ENCODE measurements at places on chromosomes 2 and 18.

DNA sequence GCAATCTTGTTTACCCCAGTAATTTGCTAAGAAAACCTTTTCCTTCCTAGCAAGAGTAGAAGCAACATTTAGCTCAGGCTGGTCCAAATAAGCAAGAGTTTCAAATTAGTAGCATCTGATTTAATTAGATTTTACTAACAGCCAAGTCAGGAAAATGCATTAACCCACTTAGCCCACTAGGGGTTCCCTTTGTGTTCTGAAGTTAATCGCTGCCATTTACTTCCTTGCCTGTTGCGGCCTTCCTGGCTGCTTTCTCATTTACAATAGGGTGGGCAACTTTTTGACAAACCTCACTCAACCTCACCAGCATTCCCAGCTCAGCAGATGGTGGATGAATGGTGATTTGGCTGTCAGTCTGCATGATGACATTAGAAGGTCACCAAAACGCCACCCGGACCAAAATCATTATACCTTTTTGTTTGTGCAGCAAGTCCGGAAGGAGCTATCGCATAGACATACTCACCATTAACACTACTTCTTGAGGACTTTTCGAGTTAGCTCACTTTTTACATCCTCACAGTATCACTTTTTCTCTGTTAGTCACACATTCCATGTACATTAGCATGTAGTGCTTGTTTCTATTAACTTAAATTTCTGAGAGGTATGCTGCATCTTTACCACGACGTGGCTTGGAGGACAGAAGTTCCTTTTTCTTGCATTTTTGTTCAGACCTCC lies 101.5 kb upstream of the SETBP1 start:
- DNase-seq: no peak

- no peak for DNase-seq
These were observed 128.5 kb downstream of the MEIS1 start for GRCh38 chr2:66563473-66563872.

GRCh38 chr2:231627384-231628120 lies 34.9 kb downstream of the TEX44 start:
- no peak for DNase-seq

DNA sequence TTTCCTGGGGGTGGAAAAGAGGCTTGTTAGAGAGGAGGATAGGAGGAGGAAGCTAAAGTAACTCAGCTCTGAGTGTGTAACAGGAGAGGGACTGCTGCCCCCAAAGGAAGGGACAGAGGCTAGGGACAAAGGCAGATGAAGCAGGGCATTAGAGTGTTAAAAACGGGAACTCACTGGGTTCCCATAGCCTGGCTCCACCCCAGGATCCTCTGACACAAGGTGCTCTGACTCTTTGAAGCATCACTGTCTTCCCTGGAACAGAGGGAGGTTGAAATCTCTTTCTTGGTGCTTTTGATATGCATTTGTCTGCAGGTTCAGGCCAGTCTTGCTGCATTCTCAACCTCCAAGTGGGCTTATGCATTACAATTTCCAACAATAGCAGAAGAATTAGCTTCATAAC lies 22.9 kb downstream of the IL36A start:
- no peak for DNase-seq

DNA sequence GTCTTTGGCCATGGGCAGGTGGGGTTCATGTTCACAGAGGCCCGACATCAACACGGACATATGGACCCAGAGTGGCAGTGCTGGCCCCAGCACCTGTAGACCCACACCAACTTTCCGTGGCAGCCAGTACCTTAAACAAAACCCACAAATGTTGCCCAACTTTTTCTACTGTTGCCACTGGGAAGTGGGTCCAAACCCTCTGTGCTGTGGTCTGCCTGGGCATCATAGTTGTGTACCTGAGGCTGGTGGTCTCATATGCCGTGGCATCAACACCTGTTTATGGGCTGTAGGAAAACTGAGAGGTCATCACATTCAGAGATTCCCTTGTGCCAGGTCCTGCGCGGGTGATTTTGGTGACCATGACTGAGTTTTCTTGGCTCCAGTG lies 79.9 kb downstream of the SH3RF3 start:
- DNase-seq: no peak

- DNase-seq: no peak
These were observed 606 bp downstream of the AGBL5 start for GRCh38 chr2:27051902-27052645.

- DNase-seq: no peak
These were observed 110.3 kb downstream of the SMAD7 start for GRCh38 chr18:48840491-48840877.

- DNase-seq: no peak
These were observed 117.8 kb downstream of the ATAD2B start for GRCh38 chr2:23809150-23809549.

DNA sequence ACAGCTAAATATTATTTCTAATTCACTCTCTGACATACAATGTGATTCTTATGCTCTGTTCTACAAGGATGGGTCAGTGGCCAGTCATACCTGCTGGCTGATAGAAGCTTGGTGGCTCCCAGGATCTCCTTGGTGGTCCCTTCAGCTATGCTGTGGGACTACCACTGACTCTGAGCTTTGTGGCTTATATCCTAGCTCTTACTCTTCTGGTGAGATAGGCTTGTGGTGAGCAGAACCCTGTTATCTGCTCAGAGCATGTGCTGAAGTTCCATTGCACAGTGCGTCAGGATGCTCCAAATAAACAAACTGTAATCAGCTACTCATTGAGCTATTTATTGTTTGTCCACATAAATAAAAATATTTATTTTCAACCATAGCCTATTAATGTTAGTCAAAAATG lies 51.7 kb downstream of the MFSD6 start:
- DNase-seq: no peak

GRCh38 chr2:102049756-102050443 lies 58.1 kb downstream of the IL1R2 start:
- no peak for DNase-seq

DNA sequence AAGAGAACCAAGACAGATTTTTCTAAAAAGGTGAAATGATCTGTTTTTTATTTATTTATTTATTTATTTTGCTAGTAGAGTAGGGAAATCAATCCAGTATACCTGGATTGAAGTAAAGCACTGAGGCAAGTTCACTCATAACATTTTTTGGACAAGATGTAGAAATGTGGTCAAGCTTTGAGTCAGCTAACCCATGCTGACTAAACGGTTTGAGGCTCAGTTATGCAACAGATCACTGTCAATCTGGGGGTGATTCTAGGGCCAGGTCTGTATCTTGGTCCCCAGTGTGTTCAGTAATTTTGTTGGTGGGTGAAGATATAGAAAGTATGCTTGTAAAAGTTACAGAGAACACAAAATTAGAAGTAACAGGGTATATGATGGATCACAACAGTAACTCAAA lies 60.2 kb downstream of the RMDN2 start:
- no peak for DNase-seq

GRCh38 chr2:232385660-232386489 lies 7.3 kb downstream of the ALPP start:
- DNase-seq: no peak

DNA sequence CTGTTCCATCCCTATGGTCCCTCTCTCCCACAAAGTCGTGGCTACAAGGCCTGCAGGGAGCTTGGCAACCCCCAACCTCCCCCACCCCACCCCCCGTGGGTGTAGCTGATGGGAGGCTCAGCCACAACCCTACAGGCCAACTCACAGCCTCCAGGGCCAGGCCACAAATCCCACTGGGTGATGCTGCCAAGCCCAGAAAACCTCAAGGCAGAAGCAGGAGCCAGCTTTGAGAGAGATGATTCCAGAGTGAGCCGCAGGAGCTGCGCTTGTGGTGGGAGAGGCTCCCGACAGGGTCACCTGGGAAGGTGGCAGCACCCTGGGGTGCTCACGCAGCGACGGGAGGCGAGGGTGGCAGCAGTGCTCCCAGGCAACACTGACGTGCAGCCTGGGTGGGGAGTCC lies 44.8 kb downstream of the ADCY3 start:
- DNase-seq: no peak

Data from bone marrow (tissue), 2 donors.